Frontal cortex (tissue), 4 donors: ENCODE measurements at places on chromosomes 7 and 10.

- peak; percentile 36 for DNase-seq
These were observed 5.9 kb downstream of the EBF3 start for GRCh38 chr10:129958148-129958628.

GRCh38 chr10:42998481-42999384, 78.1 kb upstream of the RET start:
- peak; percentile 5 for DNase-seq

DNA sequence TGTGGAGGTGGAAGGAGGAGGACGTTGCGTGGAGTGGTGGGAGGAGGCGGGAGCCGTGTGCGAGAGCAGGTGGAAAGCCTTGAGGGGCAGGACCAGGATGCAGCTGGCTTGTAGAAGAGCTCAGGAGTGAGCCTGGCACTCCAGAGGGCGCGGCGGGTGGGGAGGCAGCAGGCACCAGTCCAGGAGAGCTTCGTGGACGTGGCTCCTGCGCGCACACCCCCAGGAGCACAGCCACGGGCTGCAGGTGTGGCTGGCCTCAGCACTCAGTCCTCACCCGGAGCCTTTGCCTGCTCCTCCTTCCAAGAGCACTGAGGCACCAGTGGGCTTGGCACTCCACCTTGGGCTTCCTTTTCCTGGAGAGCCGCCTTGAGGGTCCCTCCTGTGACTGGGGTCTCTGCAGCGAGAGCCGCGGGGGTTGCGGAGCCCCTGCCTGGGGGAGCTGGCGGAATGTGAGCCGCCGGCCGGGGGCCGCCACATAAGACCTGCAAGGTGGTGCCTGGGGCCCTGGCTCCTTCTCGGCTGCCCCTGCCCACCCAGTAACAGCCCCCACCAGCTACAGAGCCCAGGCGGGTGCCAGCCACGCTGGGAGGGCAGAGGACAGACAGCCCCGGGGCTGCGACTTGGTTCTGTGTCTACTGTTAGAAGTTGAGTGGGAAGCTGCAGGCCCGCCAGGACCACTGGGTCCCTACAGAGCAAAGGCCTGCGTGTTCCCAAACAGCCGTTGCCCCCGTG, 11.1 kb downstream of the MAFK start:
- DNase-seq, result no peak

GRCh38 chr7:44695756-44696155, 52.9 kb upstream of the ZMIZ2 start:
- DNase-seq, result no peak

DNA sequence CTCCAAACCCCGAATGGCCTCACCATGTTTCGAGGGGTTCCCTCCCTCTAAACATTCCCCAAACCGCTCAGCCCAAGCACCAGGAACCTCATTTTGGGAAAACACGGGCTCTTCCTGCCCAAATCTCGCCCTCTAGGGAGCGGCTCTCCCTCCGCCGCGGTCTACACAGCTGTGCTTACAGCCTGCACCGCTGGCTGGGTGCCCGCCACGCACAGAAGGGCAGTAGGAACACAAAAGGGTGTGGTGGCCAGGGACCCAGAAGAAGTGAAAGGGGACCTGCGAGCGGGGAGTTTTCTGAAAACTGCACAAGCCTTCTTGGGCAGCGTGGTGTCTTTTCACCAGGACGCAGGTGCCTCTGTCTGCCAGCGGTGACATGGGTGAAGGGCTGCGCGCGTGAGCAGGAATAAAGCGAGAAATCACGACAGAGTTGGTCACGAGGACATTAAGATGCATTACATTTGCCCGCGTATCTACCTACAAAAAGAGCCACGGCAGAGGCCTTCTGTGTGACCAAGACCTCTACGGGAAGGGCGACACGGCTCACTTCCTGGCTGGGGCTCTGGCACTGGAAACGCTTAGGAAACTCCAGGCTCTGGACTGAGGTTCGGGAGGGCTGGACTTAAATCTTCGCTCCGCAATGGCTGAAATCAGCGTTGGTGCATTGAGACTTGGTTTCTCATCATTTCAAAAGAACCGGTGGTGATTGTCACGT, 171.7 kb downstream of the LSM5 start:
- DNase-seq, result no peak

DNA sequence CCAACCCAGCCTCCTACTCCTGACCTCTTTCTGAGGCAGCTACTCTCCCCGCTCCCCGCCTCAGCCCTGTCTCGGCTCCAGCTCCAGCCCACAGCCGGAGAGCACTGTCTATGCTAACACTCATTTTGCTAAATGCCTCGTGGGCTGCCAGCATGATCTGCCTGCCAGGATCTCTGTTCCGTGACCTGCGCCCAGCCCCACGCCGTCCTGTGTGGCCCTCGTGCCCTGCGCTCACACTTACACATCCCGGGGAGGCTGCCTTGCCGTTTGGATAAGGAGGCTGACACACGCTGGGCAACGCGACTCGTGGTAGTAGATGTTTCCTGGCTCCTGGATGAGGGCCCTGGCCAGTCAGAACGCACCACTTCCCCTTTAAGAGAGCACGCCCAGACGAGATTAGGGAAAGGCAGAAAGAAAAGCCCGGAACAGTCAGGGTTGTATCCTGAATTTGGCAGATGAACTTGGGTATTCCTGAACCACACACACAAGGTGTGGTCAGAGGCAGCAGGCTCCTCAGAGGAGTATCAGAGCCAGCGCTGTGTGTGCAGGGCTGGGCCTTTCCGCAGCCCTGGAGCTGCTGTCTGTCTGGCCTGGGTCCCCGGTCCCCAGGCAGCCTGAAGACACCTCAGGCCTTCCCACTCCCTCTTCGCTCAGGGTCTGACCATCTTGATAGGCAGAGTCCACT, 97.7 kb upstream of the EFCAB10 start:
- no peak for DNase-seq

DNA sequence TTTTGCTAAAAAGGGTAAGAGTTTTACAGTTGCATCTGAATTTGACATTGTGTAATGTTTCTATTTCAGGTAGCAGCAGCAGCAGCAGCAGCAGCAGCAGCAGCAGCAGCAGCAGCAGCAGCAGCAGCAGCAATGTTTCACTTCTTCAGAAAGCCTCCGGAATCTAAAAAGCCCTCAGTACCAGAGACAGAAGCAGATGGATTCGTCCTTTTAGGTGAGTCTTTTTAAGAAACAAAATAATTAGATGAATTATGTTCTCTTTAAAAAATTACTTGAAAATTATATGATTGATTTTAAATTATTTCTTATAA, 32.6 kb downstream of the UMAD1 start:
- no peak for DNase-seq

DNA sequence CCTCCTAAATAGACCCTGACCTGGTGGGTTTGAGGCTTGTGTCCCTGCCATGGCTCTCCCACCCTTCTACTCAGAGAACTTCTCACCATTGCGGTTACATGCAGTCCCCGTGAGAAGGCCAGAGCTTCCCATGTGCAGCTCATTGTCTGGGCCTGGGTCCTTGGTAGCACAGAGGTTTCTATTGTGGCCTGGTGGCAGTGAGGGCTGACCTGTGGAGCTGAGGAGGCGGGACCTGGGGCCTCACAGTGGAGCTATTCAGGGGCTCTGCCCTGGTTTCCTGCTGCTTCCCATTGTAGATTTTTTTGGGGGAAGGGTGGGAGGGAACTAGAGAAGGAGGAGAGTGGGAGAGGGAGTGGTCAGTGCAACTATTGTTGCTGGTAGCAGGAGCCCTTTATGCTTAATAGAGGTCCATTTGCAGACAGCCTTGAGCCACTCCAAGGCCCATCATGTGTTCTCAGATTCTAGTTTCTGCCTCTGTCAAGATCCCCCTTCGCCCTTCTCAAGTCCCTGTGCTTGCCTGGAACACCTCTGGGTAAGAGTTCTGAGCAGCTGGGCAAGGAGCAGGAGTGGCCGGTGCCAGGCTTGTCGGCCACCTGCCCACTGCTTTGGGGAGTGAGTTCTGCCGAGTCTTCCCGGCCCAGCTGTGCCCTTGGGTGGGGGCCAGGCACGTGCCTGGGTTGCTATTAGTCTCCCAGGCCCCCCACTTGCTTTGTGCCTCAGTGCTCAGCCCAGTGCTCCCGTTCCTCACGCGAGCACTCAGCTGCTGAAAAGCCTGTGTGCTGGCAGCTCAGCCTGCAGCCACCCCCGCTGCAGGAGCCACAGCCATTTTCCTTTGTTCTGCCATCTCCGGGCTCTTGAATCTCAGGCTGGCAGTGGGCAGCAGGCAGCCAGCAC, 10.7 kb downstream of the TSPAN14 start:
- peak; percentile 62 for DNase-seq
